ENCODE measurements at places on chromosomes 16 and 17.

DNA sequence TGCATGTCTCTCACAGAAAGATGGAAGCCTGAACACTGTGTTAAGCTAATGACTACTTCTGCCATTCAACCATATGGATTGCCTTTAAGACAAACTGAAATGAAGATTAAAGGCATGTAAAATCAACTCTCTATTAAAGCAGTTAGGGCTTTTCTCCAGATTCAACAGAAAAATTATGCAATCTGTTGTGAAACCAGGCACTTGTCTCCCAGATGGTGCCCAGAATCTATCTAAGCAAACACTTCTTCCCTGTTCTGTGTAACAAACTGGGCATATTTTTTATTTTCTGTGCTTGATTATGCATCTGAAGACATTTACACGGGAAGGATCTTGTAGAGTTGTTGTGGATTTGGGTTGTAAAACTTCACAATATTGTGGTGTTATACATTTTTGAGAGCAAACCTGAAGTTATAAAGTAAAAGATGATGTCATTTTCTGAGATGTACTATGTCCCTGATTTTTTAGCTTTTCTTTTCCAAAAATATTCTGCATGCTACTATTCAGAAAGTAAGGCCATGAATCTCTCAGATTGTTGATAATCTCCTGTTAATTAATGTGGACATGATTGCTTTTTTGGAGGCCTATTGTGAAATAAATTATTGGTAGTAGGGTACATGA lies 1550.3 kb downstream of the CDH8 start:
- DNase-seq: no peak

DNA sequence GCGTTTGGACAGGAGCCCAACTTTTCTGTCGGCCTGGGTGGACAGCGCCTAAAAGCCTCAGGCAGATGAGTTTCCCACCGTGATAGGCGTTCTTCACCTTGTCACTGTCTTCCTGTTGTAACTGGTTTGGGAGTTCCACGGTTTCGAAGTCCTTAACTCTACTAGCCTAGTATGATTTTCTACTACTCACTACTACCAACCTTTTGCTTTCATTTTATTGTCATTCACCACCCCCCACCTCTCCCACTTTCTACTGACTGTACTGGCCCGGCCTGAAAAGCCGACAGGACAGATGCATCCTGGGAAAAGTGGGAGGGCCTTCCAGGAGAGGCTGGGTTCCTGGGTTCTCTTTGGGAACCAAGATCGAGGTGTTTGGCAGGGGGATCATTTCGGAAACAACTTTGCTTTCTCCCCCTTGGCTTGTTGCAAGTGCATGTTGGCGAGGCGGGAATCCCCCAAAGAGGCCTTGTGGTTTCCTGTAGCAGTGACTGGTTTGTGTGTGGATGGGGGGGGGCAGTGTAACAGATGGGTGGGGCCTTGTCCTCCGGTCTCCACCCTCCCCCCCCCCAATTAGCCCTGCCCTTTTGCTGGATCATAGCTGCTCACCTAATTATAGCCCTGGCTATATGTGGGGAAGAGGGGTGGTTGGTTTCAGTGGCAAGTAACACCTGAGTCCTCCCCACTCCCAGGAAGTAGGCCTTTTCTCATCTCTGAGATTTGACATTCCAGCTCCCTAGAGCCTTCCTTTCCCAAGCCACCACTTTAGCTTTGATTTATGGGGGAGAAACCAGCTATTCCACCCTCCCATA lies 1.4 kb downstream of the EIF5A start:
- peak; percentile 88 for DNase-seq

DNA sequence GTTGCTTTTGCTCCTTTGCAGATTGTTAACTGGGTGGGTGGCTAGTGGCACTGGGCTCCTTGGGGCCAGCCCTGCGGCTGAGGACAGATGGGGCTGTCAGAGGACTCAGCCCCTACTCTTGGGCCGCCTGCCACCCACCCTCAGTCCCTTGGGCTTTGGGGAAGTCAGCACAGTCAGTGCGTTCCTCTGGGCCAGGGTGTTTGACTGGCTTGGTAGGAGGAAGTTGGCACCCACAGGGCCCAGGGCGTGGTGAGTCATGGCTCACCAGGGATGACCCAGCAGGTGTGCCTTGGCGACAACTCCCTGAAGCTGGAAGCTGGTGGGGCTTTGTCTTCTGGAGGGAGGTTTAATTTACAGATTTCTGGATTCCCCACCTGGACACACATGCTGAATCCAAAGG lies 32.4 kb downstream of the HAPSTR1 start:
- DNase-seq: peak; percentile 43

- no peak for DNase-seq
Observed at GRCh38 chr17:77916264-77916663, 42.2 kb upstream of the TNRC6C start.

DNA sequence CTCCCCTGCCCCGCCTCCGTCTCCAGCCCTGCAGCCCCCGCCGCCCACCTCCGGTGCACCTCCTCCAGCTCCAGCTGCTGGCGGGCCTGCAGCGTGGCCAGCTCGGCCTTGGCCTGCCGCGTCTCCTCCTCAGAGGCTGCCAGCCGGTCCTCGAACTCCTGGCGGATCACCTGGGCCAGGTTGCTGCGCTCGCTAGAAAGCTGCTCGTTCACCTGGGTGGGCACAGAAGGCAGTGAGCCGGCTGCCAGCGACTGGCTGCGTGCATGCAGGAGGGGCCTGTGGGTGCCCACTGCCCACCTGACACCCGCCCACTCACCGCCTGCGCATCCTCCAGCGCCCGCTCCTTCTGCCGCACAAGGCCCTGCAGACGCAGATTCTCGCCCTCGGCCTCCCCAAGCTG lies 24.6 kb upstream of the AATK start:
- DNase-seq: no peak

DNA sequence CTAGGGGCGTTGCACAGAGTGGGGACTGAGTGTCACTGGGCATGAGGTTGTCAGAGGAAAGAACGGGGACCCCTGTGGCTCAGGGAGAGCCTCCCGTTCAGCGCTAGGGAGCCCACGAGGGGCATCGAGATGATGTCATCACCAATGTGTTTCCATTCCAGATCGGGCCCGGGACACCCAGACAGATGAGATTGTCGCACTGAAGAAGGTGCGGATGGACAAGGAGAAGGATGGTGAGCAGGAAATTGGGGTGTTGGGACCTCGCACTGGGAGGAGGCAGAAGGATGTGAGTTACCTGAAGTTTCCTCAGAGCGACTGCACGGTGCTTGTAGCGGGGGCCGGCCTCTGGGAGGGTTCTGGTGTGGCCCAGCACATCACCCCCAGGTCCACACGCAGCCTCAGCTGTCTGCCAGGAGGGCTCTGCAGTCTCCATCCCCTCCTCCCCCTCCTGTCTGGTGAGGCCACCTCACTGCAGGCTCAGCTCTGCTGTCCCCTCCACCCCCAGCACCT lies 4.0 kb downstream of the CDK10 start:
- no peak for DNase-seq

- no peak for DNase-seq
Observed at GRCh38 chr16:68577352-68577853, 38.3 kb downstream of the ZFP90 start.

DNA sequence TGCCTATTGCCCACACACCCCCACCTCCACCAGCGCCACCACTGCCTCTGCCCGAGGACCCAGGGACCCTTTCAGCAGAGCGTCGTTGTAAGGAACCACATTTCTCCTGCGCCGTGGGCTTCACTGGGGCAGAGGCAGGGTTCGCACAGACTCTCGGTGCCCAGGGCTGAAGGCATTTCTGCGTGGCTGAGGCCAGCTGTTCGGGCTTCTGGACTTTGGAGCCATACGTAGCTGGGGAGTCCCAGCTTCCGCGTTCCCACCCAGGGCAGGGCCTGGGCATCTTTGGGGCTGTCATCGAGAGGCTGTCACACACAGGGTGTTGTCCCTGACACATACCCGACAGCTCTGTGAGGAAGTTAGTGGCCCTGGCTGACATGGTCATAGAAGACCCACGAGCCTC lies 16.0 kb upstream of the SMIM5 start:
- no peak for DNase-seq

DNA sequence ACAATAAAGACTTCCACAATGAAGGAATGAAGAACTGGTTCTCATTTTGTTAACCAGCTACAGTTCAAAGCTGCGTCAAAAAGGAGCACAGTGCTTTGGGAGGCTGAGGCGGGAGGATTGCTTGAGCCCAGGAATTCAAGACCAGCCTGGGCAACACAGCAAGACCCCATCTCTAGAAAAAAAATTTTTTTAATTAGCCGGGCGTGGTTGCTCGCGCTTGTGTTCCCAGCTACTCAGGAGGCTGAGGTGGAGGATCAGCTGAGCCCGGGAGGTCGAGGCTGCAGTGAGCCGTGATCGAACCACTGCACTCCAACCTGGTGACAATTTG lies 764 bp upstream of the SLC6A4 start:
- no peak for DNase-seq

DNA sequence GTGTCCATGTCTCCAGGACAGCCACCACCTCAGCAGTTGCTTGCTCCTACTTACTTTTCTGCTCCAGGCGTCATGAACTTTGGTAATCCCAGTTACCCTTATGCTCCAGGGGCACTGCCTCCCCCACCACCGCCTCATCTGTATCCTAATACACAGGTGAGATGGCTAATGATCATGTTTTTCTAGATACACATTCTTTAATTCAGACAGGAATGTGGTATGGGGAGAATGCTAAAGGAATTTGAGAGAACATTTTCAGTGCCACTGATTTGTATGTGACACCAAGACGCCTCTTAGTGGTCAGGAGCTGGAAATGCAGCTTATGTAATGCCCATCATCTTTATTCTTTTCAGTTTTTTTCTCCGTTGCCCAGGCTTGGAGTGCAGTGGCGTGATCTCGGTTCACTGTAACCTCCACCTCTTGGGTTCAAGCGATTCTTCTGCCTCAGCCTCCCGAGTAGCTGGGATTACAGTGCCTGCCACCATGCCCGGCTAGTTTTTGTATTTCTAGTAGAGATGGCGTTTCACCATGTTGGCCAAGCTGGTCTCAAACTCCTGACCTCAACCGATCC lies 8.9 kb upstream of the RAPGEFL1 start:
- DNase-seq: peak; percentile 50

DNA sequence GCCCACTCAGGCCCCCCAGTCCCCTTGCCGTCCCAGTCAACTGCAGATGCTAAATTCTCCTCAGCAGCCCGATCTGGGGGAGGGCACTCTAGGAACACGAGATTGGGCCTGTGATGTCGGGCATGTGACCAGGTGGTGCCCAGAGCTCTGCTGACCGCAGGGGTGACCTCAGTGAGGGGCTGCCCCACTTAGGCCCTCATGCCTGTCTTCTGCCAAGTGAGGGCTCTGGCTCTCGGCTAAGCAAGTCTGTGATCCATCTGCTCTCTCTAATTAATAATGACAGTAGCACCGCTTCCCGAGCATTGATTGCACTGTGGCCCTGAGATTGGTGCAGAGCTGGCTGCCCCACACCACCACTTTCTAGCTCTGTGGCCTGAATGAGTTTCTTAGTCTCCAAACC lies 138.8 kb downstream of the MRM1 start:
- no peak for DNase-seq

DNA sequence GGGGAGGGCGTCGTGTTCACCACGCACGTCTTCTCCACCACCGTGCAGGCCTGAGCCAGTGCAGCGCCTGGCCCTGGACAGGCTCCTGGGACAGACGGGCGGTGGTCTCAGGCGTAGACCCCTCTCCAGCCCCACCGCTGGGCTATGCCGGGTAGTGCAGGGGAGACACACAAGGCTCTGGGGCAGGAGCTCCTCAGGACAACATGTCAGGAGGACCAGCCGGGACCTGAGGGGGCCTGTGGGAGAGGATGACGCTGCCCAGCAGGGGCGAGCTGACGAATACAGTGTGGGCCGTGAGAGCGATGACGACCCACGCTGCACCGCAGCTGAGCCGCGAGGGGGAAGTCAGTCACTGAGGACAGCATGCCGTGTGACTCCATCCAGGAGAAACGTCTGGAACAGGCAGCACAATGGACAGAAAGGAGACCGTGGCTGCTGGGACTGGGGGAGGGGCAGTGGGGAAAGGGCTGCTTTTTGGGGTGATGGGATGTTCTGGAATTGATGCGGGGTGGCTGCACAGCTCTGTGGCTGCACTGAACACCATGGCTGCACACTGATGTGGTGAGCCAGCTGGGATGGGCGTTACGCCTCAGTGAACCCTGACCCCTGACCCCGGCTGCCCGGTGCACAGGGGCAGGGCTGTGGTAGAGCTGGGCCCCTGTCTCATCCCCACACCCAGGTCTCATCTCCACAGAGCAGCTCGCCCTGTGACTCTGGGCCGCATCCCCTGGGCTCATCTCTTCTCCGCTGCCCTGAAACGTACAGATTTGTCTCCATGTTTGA lies 20.2 kb downstream of the DNASE1 start:
- no peak for DNase-seq

GRCh38 chr16:138049-138417 lies 440 bp downstream of the NPRL3 start:
- DNase-seq: peak; percentile 31

DNA sequence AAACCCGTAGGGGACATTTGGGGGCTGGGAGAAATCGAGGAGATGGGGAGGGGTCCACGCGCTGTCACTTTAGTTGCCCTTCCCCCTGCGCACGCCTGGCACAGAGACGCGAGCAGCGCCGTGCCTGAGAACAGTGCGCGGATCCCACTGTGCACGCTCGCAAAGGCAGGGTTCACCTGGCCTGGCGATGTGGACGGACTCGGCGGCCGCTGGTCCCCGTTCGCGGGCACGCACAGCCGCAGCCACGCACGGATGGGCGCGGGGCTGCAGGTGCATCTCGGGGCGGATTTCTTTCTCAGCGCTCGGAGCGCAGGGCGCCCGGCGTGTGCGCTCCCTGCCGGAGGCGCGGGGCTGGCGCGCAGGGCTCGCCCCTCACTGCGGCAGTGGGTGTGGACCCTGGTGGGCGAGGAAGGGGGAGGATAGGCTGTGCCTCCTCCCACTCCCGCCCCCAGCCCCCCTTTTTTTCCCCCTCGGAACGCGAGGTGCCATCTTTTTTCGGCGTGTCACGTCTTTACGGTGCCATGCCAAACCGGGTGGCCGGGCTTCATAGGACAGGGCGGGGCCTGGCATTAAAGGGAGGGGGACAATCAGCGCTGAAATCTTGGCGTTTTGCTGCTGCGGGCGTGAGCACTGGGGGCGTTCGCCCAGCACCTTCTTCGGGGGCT lies 1.1 kb downstream of the MAPT start:
- DNase-seq: peak; percentile 33

DNA sequence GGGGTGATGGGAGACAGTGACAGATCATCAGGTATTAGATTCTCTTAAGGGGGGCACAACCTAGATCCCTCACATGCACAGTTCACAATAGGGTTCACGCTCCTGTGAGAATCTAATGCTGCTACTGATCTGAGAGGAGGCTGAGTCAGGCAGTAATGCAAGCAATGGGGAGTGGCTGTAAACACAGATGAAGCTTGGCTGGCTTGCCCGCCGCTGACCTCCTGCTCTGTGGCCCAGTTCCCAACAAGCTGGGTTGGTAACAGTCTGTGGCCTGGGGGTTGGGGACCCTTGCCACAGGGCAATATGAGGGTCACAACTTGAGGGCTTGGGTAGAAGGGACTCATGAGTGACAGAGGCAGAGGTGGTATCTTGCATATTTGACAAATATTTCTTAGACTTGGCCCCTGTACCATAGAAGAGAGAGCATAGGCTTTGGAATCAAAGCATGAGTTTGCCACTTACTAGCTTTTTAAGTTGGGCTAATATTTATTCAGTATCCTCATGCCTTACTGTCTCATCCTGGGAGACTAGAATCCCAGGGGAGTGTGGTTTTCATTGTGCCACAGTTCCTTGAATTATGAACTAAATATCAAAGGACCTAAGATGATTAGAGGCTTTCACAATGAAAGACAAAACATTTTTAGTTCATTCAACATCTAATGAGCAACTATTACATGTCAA lies 133.4 kb downstream of the SPACA3 start:
- no peak for DNase-seq

- DNase-seq: no peak
Observed at GRCh38 chr17:41126412-41126811, 2.4 kb upstream of the KRTAP4-12 start.

Data from CD4-positive, alpha-beta T cell treated with Interleukin-17A for 4 hours (primary cell).